Hindlimb muscle (tissue), 1 donor: ENCODE measurements at places on chromosomes 1 and 21.

DNA sequence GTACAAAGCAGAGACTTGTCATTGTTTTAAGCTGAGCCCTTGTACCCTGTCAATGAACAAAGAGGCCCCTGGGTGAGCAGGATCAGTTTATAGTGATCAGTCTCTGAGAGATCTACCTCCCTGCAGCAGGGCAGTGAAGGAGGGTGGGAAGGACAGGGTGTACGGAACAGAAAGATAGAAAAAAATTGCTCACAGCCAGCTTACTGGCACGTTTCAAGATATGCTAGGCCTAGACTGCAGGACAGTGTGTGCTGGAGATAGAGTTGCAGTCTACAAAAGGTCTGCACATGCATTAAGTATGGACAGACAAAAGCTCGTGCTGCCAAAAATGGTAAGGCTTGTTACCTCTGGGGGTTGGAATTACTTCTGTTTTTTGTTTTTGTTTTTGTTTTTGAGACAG is 34.6 kb downstream of the OVAAL start:
- no peak for DNase-seq

DNA sequence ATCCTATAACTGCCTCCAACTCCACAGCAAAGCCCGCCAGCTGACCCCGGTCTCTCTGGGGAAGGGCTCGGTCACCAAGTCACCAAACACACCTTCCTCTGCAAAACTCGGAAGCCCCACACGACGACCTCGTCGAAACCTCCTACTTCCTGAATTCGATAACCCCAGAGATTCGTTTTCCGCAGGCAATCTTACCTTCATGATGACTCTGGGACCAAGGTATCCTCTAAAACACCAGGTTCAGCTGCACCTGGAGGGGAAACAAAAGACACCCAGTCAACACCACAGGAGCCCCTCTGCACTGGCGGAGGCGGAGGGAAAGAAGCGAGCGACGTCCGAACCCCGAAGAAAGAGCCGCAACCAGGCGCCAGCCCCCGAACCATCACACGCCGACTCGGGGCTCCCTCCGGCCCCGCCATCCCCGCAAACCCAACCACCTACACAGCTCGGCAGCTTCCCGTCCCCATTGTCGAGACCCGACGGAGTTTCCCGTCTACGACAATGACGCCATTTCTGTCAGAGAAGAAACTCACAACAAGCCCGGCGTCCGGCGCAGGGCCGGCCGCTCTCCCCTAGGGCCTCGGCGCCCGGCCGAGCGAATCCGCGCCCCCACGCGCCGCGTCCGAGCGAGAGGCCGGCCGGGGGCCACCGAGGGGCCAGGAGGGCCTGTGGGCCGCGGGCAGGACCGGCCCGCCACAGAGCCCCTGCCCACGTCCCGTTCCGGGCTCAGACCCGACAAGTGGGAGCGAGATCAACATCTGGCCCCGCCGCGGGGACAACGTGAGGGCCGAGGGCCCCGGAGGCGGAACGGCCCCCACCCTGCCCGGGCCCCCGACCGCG is 1.0 kb downstream of the ARID4B start:
- peak; percentile 56 for DNase-seq

GRCh38 chr1:3518756-3519155 is 64.3 kb downstream of the ARHGEF16 start:
- DNase-seq = no peak

DNA sequence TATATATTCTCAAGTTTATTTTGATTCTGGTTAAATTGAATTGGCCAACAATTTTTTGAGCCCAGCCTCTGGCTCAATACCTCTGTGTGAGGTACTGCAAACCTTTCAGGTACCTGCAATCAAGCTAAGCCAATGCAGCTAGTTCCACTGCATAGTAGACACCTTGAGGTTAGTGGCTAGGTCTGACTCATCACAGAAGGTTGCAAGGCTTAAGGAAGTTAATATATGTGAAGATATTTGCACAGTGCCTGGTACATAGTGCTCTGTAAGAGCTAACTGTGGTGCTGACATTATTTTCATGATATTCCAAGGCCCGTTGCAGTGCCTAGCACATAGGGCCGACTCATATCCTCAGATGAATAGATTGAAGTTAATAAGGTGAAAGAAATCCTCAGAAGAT is 330.5 kb upstream of the KAZN start:
- DNase-seq = no peak

GRCh38 chr1:200306944-200307754 is 102.7 kb downstream of the ZNF281 start:
- DNase-seq = peak; percentile 15

GRCh38 chr1:177945943-177946650 is 23.8 kb downstream of the SEC16B start:
- DNase-seq = peak; percentile 54

DNA sequence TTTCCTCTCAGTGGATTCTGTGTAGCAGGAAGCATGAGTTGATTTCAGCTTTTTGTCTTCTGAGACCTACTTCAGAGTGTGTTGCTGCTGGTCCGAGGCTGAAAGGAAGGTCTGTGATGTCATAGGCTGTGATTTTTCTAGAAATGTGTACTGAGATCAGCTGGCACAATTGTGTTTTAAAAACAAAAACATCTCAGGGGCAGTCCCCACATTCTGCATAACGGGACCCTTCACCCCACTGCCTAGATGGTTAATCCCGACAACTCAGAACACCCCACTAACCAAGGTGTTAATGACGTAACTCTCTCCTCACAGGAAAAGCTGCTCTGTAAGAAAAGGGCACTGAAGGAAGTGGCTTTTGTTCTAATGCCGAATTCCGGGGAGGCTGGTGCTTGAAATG is 59.8 kb upstream of the PPP2R5A start:
- DNase-seq = no peak

GRCh38 chr1:38872401-38873026 is 634 bp downstream of the MYCBP start:
- no peak for DNase-seq

DNA sequence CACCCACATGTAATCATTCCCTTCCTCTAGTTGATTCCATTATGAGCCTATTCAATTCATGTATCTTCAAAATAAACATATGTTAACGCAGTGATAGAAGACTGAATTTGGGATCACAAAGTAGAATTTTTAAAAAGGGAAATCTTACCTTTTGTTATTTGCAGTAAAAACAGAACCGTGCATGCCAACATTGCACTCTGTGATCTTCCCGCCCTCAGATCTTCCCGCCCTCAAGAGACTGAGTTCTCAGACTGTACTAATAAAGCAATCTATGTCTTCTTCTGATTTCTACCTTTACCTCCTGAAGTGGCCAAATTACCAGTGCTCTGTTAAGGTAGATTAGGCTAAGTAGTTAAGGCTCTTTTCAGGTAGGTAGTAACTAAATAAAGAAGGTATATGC is 3.6 kb upstream of the SUCO start:
- DNase-seq = no peak

- DNase-seq = no peak
These were observed 14.0 kb downstream of the PKNOX1 start for GRCh38 chr21:42988236-42988965.

DNA sequence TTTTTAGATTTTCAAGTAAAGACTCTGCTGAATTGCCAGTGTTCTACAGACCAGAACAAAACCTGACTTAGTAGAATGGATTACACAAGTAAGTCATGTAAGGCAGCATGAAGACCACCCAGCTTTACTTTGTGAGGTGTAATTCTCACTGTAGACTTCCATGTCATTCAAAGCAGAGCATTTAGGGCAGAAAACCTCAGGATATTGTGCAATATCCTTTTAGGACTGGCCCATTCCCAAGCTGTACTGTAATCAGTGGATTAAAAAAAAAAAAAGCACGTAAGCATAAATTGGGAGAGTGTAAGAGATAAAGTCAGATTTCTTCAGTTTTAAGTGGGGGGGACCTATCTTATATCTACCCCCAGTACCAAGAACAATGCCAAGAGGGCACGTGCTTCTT is 380.5 kb upstream of the PRMT6 start:
- DNase-seq = no peak

DNA sequence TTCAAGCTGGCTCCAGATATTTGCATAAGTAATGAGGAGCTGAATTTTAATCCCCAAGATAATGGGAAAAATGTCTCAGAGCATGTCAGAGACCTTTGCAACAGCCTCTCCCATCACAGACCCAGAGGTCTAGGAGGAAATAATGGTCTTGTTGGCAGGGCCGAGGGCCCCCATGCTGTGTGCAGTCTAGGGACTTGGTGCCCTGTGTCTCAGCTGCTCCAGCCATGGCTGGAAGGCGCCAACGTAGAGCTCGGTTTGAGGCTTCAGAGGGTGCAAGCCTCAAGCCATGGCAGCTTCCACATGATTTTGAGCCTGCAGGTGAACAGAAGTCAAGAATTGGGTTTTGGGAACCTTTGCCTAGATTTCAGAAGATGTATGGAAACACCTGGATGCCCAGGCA is 134.7 kb downstream of the LYPLAL1 start:
- no peak for DNase-seq

- no peak for DNase-seq
These were observed 111.9 kb downstream of the NGF start for GRCh38 chr1:115225993-115226685.

DNA sequence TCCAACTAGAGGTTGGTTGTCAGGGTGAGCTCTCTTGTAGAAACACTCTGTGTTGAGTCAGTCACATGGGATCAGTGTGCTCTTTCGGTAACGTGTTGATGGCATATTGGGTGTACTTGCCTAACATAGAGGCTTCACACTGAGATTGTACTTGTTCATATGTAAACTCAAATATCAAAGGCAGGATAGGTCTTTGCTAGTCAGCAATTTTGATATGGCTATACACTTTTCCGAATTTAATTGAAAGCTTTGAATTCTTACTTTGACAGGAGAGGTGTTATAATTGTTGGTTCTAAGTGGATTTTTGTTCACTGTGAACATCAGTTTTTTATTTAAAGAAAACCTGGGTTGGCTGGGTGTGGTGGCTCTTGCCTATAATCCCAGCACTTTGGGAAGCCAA is 16.4 kb upstream of the TGFB2 start:
- no peak for DNase-seq

- DNase-seq = no peak
These were observed 317.6 kb downstream of the SPATA17 start for GRCh38 chr1:217948741-217949140.

DNA sequence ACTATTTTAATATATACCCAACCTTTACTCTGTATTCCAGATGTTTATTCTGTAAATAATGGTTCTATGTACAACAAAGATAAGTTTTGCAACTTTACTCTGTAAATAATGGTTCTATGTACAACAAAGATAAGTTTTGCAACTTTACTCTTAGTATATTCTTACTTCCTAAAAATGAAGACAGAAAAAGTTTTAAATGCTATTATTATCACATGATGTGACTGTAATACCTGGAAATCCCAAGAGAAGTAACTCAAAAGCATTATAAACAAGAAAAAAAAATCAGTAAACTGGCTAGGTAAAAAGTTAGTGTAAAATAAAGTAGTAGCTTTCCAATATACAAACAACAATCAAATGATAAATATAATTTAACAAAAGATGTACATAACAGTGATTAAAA is 18.5 kb upstream of the EXO1 start:
- no peak for DNase-seq

DNA sequence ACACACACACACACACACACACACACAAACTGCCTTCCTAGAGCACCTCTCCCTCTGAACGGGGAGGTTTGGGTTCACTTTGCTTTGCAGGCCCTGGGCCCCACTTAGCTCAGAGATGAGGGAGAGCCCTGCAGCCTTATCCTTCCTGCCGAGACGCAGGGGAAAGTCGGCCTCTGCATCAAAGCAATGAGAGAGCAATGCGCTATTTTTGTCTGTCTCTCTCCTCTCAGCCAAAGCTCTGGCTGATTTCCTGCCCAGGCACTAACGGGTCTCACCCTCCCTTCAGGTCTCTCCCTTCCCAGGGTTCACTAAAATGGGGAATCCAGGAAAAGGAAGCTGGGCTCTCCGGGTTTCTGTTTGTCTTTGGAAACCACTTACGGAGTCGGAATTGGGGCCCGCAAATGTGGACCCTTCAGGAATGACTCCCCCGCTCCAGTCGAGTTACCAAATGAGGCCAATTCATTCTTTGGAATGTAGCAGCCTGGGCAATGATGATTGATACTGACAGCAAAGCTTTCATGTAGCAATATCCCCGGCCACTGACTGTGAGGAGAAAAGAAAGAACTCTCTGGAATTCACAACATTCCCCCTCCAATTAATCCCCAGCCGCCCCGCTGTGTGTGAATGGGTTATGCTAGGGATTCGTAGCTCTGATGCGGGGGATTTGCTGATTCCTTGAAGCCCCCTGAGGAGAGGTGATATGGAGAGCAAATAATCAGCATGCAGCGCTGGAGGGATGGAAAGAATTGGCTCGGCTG is 61.5 kb upstream of the WLS start:
- peak; percentile 64 for DNase-seq

- DNase-seq = peak; percentile 47
These were observed 706 bp downstream of the RNF19B start for GRCh38 chr1:32963746-32964460.

DNA sequence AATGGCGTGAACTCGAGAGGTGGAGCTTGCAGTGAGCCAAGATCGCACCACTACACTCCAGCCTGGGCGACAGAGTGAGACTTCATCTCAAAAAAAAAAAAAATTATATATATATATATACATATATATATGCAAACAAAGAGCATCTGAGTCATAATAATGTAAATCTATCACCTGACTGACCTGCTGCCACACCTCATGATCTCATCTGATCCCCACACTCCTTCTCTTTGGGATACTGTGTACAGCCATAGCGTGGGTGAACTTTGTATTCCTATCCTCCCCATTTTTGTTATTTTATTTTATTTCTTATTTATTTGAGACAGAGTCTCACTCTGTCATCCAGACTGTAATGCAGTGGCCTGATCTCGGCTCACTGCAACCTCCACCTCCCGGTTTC is 2.6 kb upstream of the HDAC1 start:
- DNase-seq = no peak

GRCh38 chr1:5734414-5734813 is 257.8 kb downstream of the NPHP4 start:
- DNase-seq = no peak

DNA sequence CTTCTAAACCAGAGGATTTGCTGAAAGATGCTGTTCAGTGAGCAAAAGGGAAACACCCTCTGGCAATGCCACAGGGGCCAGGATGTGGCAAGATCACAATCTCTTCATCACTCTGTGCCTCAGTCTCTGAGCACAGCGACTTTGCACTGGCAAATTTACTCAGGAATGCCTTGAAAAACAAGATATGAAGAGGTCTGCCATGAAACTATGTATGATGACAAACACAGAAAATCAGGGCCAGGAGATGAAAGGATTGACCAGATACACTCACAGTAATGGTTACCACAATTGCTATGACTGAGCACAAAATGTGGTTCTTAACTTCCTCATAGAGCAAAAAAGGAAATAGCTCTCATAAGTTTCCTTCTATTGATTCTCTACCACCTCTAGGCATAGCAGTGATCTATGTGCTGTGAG is 5.8 kb downstream of the TTC13 start:
- DNase-seq = no peak

GRCh38 chr1:228555074-228555994 is 68.2 kb downstream of the RNF187 start:
- DNase-seq = no peak

DNA sequence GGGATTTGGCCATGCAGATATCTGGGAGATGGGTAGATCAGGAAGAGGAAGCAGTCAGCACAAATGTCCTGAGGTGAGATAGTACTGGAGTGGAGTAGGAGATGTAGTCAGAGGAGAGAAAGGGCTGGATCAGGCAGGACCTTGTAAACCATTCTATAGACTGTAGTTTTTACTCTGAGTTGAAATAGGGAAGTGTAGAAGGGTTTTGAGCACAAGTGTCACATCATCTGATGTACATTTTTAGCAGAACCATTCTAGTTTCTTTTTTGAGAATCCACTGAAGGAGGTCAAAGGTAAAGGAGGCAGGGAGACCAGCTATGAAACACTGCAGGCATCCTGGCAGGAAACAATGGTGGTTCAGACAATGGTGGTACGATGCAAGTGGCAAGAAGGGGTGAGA is 194.6 kb upstream of the RRP15 start:
- DNase-seq = no peak
